ENCODE measurements at places on chromosomes 3 and 15.

GRCh38 chr3:149267565-149267964 lies 45.9 kb upstream of the CP start:
- DNase-seq = no peak

GRCh38 chr15:68658641-68659358 lies 80.0 kb downstream of the CORO2B start:
- peak; percentile 81 for DNase-seq

DNA sequence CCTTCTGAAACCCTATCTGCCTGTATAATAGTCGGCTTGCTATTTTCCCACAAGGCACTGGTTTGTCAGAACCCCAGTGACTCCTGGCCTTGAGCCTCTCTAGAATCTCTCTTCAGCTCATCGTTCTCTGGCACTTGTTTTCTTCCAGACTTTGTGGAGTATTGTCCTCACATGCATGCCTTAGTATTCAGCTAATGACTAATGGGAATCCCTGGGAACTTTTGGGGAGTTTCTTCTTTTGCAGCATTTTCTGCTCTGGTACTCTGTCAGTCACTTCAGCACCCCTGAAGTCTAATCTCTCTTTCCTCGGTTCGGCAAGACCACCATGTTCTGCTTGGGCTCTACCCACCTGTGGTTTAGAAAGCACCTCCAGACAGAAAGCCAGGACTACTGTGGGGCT lies 35.8 kb upstream of the THRB start:
- no peak for DNase-seq

- DNase-seq = peak; percentile 81
These were observed 1.3 kb upstream of the KCNH8 start for GRCh38 chr3:19146685-19147650.

GRCh38 chr3:62462104-62462762 lies 88.9 kb upstream of the FEZF2 start:
- peak; percentile 18 for DNase-seq

DNA sequence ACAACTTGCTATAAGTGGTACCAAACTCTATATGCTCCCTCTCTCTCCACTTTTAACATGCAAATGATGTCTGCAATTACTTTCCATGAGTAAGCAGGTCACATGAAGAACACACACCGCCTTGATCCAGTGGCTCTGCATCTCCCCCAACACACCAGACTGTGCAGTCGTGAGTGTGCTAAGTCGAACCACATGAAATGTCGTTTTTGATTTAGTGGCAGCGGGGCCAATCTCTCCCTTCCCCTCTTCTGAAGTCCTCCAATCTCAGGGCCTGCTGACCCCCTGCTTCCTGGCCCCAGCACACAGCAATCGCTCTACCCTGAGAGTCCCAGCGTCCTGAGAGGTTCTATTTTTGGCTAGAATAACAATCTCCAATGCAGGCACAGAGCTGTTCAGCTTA lies 312.5 kb downstream of the SHQ1 start:
- DNase-seq = no peak

DNA sequence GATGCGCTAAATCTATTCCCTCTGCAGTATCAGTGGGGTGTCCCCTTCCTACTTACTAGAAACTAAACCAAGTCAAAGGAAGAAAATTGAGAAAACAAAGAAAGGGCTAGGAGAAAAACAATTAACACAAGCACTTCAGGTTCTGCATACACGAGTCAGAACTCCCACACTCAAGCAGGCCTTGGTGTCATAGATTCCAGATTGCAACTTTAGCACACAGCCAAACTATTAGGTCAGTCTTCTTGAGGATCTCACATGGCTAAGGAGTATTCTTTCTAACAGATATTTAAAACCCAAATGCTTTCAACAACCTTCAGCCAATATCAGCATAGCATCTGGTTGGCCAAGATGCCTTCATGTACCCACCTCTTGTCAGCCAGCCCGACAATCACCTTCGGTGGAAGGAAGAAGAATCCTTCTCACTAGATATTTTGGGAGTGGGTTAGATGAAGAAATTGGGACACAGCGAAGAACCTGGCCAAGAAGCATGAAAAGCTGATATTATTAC lies 340.0 kb downstream of the VPS13C start:
- no peak for DNase-seq

- no peak for DNase-seq
These were observed 66.5 kb downstream of the ADAMTS9 start for GRCh38 chr3:64621275-64621674.

- DNase-seq = no peak
These were observed 31.5 kb upstream of the KY start for GRCh38 chr3:134682196-134682880.

DNA sequence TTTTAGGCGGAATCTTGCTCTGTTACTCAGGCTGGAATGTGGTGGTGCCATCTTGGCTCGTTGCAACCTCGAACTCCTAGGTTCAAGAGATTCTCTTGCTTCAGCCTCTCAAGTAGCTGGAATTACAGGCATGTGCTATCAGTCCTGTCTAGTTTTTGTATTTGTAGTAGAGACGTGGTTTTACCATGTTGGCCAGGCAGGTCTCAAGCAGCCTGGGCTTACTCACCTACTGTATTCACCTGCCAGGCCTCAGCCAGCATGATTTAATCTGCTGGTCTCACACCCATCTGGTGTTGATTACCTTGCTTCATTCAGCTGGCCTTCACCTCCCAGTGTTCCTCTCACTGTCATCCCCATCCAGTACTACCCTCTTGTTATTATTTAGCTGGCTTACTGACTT lies 102.0 kb downstream of the IL12A start:
- DNase-seq = no peak

- DNase-seq = no peak
These were observed 3.3 kb upstream of the ADPGK start for GRCh38 chr15:72786676-72787345.

DNA sequence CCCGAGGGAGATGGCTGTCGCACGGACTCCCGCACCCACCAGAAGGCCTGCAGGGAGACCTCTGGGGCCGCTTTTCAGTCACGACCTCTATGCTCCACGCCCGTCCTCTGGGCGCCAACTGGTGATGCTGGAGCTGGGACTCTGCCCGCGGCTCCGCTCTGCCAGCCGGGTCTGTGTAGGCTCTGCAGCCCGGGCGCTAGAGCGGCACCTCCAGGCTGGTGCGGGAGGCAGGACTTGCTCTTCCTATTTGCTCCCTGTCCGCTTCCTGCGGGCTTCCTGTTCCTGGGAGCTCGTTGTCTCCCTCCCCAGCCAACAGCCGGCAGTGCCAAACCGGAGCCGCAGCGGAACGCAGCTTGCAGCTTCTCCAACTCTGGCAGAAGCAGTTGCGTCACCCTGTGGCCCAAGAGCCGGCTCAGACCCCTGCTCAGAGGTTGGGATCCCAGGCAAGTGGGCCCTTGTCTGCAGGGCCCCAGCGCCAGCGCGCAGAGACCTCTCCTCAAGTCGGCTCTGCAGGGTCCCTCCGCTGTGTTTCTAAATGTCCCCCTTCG lies 285.9 kb downstream of the XXYLT1 start:
- peak; percentile 14 for DNase-seq
